ENCODE measurements at places on chromosomes 4 and X. TPM values are rescaled to one million over a fixed set of nuclear protein-coding genes. Genes with fewer than 3 reads are reported as not detected.

GRCh38 chr4:150572704-150573504, 9.0 kb upstream of the MAB21L2 start:
- H3K27me3 ChIP-seq, result no peaks in the 10 kb centered on the region
- H3K4me3 ChIP-seq, result no peak overlapping the region
- DNase-seq, result no peak
- no peaks in the 10 kb centered on the region for H3K36me3 ChIP-seq
- H3K4me1 ChIP-seq, result peaks cover 13% of the 10 kb centered on the region

- H3K4me1 ChIP-seq, result peaks cover 27% of the 10 kb centered on the region
- H3K27ac ChIP-seq, result peak overlapping the region; percentile 99
- peak; percentile 97 for DNase-seq
- H3K36me3 ChIP-seq, result no peaks in the 10 kb centered on the region
- H3K27me3 ChIP-seq, result no peaks in the 10 kb centered on the region
Observed at GRCh38 chr4:14168919-14169318, 541.4 kb upstream of the BOD1L1 start.

Gene CCSER1
- total RNA-seq, result 6.0 TPM

GRCh38 chr4:156607478-156607857, 364.1 kb downstream of the PDGFC start:
- no peak for DNase-seq
- no peak overlapping the region for H3K4me3 ChIP-seq

Gene HOPX
- not detected for total RNA-seq

Gene CYLC1
- not detected for total RNA-seq

All from PC-3 (cell line).